ENCODE measurements at places on chromosomes 3 and 15.

- no peak for DNase-seq
Observed at GRCh38 chr3:117863146-117863545, 1153.6 kb downstream of the TUSC7 start.

DNA sequence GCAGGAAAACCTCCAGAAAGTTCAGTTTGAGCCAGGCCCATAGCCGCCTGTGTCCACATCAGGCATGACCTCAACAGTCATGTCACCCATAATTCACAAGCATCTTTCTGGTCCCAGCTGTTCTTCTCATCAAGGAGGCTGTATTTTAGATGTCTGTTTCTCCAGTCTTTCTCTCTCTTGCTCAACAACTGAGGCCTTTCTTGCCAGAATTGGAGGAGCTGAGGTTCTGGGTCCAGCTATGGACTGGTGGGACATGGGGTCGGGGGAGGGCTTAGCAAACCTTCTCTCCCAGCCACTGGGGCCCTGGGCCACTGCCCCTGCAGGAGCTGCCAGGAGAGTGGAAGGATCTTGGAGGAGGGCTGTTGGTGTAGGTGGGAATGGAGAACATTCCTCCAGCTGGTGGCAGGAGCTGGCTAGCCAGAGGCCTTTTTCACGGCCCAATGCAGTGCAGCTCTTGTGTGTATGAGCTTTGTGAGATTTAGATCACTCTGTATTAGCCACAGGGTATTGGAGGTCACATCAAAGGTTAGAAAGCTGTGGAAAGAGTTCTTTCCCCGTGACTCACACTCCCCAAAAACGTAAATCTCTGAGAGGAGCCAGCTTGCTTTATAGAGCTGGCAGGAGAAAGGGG, 23.5 kb downstream of the MAGEF1 start:
- DNase-seq, result no peak

DNA sequence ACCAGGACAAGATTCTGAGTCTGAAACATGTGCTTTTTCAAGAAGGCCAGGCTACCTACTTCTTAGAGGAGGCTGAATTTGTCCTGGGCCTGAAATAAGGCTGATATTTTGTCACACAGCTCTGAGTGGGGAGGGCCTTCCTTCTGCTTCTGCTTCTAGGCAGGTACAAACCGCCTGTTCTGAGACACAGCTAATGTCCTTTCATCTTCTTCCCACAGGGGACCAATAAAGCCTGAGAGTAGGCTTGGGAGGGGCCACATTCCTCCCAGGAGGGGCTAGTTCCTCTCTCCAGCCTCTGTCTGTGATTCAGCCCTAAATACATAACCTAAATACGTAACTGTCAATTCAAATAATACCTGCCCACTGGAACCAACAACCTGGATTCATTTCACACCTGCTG, 34.8 kb downstream of the CRYGS start:
- DNase-seq, result no peak

DNA sequence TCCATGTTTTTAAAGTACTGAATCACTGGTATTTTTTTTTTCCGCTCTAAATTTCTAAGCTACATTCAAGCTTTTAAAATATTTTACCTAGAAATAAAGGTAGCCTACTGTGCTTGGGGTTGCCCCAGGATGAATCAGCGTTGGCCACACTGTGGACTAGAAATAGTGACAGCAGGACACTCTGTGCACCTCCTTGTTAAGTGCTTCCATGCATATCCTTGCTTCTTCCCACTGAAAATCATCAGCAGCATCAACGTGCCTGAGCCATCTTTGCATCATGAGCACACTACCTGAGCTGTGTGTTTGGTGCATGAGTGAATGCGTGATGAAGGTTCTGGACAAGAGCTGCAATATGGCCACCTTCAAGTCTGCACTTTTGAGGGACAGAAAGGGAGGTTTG, 142.0 kb upstream of the SLC2A2 start:
- no peak for DNase-seq

GRCh38 chr15:72579814-72580213, 74.7 kb upstream of the GOLGA6B start:
- DNase-seq, result no peak
